Glomerular endothelial cell (primary cell): ENCODE measurements at places on chromosomes 7 and 10. TPM values are rescaled to one million over a fixed set of nuclear protein-coding genes. Genes with fewer than 3 reads are reported as not detected.

GRCh38 chr7:98088109-98088508, 18.6 kb upstream of the LMTK2 start:
- DNase-seq, result no peak

GRCh38 chr7:142556740-142557139, 192.5 kb upstream of the PRSS1 start:
- DNase-seq, result peak; percentile 81

GRCh38 chr7:128120116-128120515, 88.9 kb upstream of the LRRC4 start:
- no peak for DNase-seq

DNA sequence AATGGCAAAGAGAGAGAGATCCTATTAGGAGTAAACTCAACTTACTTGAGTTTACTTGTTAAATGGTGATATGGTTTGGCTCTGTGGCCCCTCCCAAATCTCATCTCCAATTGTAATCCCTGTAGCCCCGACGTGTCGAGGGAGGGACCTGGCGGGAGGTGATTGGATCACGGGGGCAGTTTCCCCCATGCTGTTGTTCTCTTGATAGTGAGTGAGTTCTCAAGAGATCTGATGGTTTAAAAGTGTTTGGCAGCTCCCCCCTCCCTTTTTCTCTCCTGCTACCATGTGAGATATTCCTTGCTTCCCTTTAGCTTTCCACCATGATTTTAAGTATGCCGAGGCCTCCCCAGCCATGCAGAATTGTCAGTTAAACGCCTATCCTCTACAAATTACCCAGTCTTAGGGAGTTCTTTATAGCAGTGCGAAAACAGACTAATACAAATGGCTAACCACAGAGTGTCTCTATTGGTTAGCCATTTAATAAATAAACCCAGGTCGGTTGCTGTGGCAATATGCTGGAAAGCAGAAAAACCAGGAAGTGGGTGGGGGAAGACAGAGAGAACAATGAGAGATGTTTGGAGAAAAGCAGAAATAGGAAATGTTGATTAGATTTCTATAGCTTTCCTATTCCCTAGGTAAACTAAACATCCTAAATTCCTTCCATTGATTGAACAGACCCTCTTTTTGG, 3.0 kb upstream of the STMP1 start:
- no peak for DNase-seq

- no peak for DNase-seq
Measured at GRCh38 chr7:90931986-90932916, 332.0 kb upstream of the FZD1 start.

DNA sequence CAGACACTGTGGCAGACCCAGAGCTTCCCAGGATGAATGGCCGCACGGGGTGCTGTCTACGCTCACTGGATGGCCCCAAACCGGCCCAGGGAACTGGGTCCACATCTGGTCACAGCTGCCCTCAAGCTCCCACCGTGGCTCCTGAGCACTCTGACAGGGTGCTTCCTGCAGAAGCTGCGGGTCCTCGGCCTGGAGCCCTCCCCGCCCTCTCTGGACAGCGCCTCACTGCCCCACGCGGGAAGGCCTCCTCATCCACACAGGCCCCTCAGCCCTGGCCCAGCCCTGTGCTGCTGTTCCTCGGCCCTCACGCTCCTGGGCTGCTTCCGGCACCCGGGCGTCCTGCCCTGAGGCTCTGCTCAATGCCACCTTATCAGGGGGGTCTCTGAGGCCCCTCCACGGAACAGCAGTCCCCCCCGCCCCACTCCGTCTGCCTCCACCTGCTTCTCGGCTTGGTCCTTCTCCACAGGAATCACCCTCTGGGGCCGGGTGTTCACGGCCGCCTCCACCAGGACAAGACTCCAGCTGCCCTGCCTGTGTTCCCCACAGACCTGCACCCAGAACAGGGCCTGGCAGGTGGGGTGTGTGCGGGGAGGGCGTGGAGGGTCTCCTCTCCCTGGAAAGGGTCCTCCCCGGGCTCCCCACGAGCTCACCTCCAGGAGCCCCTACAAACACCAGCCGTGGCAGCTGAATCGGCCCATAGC, 75.4 kb upstream of the PDGFA start:
- no peak for DNase-seq

GRCh38 chr10:29838539-29838938, 203.8 kb upstream of the SVIL start:
- no peak for DNase-seq

GRCh38 chr7:3304131-3304530, 3.1 kb downstream of the SDK1 start:
- DNase-seq, result no peak

- DNase-seq, result no peak
Measured at GRCh38 chr7:135597181-135597925, 39.6 kb downstream of the NUP205 start.

Gene EBLN1
- not detected in 2 replicates for total RNA-seq

Gene PPP1R9A
- 4.6 and 7.0 TPM in 2 replicates for total RNA-seq
